ENCODE measurements at places on chromosomes 2 and 18.

DNA sequence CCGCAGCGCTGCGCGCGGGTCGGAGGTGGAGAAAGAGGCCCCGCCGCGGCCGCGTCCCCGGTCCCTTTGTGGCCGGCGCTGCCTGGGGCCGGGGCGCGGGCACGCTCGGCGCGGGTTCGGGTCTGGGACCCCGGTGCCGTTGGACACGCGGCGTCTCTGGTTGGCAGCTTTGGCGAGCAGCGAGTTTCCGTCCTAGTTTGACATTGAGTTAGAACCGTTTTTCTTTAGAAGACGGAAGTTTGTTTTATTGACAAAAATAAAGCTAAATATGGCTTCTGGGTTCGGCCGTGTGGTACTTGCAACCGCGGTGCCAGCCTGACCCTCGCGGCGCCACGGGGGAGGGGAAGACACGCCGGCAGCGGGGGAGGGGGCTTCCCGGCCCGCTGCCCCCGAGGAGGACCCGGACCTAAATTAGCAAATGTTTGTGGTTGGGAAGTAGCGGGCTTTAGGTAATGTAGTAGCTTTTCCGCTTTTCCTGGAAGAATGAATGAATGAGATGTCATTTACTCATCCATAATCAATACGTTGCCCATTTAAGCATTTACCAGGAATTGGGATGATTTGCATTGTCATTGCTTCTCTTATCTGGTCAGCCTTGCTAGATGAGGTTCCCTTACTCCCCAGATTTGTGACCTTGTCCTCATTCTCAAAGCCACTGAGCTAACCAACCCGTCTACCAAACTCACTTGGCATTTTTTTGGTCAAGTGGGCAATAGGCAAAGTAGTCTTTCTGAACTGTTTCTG, 530 bp downstream of the GALNT1 start:
- DNase-seq, result no peak

DNA sequence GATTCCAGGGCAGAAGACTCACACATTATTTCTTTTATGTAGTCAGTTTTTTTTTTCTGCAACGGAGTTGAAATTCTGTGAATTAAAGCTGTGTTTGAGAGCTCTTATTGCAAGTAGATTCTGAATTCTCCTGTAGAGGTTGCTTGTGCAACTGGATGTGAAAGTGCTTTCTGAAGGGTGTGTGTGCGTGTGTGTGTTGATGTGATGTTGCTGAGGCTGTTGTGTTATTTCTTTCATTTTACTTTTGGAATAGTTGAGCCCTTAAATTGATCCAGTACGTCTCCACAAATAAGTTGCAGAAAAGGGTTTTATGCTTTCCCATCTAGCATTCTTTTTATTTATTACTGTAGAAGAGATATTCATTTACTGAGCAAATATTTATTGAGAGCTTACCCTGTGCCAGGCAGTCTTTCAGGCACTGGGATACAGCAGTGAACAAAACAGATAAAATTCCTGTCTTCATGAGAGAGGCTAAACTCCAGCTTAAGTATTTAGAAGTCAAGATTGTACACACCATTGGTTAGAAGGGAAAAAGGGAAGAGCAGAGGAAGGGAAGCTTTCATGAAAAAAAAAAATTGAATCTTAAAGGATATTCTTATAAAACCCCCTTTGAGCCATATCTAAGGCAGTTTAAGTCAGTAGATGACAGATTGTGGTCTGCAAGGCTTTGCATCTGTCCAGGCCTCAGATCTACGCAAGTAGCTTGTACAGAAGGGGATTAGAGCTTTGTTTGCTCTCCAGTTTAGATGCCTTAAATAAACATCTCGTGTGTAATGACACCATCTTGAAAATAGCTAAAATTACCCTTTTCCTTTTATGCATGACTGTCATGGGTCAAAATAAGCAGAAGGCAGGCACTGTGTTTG, 58.2 kb downstream of the MYO1B start:
- no peak for DNase-seq

DNA sequence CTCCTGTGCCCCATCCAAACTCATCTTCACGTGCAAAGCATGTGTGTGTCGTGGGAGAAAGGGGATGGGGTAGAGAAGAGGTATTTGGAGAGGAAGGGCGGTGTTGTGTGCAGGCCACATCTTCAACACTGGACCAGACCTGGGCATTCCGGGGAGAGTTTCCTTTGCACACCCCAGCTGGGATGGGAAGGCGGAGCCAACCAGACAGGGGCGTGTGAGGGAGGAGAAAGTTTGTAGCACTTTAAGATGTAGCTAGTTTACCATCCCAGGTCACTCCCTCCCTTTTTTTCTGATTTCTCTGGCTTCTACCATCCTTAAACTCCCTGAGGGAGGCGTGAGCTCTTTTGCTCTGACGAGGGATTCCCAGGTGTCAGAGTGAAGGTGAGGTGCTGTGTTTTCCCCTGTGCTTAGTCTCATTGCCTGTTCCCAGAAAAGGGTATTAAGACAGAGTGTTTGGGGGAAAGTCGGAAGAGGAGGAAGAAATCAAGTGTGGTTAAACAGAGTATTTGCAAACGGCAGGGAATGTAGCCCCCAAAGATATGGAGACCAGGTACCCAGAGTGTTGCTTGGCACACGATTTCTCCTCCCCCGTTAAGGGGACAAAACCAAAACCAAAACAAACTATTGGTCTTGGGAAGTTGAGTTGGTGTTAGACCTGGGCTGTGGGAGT, 1.6 kb downstream of the SETBP1 start:
- no peak for DNase-seq

GRCh38 chr2:42117923-42118753, 51.0 kb upstream of the EML4 start:
- no peak for DNase-seq

DNA sequence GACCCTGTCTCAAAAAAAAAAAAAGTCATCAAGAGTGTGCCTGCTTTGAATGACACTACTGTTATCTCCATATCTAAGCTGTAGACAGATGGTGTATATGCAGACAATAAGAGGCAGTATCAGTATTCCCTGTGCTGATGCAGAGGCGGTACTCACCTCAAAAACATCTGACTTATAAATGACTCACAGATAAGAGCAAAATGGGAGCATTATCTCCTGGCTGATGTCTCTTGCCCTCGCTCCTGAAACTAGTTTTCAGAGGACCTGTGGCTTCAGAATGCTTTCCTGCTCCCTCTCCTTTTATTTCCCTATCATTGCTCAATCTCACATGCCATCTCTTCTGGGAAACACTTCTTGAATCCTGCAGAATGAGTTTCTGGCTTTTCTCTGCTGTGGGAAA, 289.6 kb downstream of the PTPRM start:
- no peak for DNase-seq

GRCh38 chr2:240626531-240627300, 1.4 kb downstream of the GPR35 start:
- no peak for DNase-seq

DNA sequence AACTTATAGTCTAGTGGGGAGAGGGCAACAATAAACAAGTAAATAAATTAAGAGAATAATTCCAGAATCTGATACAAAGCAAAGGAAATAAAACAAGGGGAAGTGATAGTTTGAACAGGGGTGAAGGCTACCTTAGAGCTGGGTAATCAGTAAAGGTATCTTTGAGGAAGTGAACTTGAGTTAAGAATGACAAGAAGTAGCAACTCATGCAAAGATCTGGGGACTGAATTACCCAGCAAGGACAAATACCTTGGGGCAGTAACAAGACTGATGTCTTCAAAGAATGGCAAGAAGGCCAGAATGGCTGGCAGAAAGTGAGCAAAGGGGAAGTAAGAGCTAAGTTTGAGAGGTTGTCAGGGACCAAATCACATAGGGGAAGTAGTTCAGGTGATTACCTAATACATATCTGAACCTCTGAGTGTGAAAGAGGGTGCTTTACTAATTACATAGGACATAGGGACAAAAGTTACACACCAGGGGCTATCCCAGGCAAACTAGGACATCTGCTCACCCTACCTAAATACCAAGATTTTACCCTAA, 244.6 kb upstream of the HNRNPA3 start:
- DNase-seq, result no peak

- DNase-seq, result no peak
These were observed 41.1 kb downstream of the NETO1 start for GRCh38 chr18:72826736-72827135.

DNA sequence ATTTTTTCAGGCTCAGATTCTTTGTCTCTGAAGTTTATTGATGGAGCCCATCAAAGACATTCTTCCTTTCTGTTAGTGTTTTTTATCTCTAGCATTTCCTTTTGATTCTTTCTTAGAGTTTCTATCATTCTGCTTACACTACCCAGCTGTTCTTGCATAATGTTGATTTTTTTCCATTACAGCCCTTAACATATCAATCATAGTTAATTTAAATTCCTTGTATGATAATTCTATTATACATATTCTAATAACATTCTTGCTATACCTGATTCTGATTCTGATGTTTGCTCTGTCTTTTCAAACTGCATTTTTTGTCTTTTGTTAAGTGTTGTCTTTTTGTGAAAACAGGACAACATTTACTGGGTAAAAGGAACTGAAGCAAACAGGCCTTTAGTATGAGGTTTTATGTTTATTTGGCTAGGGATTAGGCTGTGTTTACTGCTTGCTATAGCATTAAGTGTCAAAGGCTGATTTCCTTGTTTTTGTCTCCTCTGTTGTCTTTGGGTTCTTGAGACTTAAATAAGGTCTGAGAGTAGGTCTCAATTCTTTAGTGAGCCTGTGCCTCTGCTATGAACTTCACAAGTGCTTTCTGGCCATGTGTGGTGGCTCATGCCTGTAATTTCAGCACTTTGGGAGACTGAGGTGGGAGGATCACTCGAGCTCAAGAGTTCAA, 8.0 kb upstream of the STAM2 start:
- DNase-seq, result no peak

GRCh38 chr18:6055711-6056110, 160.4 kb upstream of the TMEM200C start:
- no peak for DNase-seq

DNA sequence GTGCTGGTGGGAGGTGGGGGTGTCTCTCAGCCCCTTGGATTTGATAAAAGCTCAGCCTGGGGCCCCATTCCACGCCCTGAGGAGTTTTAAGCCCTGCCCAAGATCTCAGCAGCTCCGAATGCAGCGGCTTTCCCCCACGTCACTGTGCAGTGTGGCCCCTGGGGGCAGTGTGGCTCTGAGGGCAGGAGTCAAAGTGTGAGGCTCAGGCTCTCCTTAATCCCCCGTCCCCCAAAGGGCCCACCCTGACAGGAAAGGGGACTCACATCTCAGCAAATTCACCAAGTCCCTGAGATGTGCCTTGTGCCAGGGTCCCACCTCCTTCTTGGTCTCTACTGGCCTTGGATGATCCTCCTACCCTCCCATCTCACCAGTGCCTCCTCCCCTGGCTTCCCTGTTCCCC, 25.2 kb downstream of the NPPC start:
- no peak for DNase-seq

DNA sequence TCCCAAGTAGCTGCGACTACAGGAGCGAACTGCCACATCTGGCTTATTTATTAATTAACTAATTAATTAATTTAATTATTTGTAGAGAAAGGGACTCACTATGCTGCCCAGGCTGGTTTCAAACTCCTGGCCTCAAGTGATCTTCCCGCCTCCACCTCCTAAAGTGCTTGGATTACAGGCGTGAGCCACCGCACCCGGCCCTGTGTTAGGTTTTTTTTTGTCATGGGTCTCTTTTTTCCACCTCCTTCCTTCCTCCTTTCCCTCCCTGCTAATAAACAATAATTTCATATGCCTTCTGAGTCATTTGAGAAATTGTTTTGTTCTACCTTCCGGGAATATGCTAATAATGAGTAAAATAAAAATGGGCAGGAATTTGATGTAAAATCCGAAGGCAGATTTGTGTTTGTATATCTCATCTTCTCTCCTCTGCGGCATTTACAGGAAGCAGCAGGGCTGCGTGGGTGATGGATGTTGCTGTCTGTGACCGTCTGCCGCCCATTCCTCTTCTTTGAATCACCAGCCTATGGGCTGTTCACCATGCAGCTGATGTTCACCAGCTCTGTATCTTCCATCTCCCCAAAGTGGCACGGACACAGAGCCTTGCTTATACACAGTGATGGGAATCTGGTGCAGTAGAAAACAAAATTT, 89.9 kb downstream of the ACSL3 start:
- DNase-seq, result no peak

DNA sequence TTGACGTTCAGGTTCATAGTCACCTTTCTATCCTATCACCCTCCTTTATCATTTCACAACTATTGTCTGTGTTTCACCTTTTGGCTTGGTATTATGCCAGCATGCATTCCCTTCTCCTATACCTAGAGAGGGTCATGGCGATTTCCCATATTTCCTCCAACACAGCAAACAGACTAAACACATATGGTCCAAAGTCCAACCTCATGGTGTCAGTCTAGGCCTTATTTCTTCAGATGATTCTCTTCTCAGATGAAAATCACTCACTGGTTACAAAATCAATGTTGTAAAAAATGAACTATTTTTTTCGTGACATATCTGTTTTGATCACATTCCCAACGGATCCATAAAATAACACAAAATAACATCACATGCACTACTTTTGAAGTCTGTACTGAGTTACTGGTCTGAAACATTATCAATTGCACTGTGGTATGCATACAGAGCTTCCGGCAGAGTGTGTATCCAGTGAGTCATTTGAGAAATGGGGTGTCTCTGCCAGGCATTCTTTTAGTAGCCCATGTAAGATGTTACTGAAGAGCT, 204.8 kb upstream of the GALNT5 start:
- no peak for DNase-seq

- no peak for DNase-seq
These were observed 96.5 kb downstream of the KCNE4 start for GRCh38 chr2:223148516-223148915.

GRCh38 chr2:173999272-173999671, 34.1 kb upstream of the SP3 start:
- no peak for DNase-seq

- DNase-seq, result no peak
These were observed 294.1 kb downstream of the PDE11A start for GRCh38 chr2:177778472-177778871.

- no peak for DNase-seq
These were observed 181.0 kb downstream of the SLC39A10 start for GRCh38 chr2:195838002-195838401.

DNA sequence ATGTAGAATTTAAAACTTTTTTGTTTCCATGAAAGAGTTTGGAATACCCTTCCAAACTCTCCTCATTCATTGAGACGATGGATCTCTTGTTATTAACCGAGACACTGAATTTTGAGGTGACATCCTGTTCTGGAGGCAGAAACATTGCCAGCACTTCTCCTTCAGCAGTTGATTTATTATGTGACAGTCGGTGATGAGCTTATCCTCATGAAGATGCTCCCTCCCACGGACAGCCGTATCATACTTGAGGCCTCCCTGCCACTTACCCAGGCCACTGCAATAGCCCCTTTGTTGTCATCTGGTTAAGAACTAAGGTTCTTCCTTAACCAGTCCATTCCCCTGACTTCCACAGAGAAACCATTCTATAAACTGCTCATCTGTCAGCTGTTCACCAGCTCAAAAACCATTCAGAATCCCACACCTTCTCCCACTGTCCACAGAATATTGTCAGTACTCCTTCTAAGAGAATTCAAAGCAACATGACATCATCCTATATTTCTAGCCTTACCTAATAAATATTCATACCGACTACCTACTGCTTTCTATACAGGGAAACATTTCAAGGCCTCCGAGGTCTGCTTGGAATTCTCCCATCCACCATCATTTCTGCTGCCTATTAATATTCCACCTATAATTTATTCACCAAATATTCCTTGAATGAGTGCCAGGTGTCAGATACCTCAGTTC, 139.0 kb upstream of the TRIB2 start:
- DNase-seq, result no peak

GRCh38 chr2:201680743-201681142, 17.7 kb downstream of the MPP4 start:
- no peak for DNase-seq
